ENCODE measurements at places on chromosomes 5 and 9.

DNA sequence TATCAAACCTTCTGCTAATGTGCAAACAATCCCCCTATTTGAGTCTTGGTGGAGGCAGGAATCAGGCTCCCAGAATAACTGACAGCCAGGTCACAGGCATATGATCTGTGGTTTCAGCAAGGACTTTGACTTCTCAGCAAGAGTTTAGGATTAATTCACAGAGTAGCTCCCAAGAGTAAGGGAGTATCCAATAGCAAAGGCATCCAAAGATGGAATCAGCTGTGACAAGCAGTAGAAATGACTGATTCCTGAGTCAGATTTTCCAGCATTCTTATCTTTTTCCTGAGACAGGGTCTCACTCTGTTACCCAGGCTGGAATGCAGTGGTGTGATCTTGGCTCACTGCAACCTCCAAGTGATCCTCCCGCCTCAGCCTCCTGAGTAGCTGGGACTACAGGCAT is 108.3 kb downstream of the EPB41L4A start:
- no peak for DNase-seq

GRCh38 chr9:88179062-88179521 is 40.8 kb upstream of the SPATA31C2 start:
- DNase-seq: no peak

DNA sequence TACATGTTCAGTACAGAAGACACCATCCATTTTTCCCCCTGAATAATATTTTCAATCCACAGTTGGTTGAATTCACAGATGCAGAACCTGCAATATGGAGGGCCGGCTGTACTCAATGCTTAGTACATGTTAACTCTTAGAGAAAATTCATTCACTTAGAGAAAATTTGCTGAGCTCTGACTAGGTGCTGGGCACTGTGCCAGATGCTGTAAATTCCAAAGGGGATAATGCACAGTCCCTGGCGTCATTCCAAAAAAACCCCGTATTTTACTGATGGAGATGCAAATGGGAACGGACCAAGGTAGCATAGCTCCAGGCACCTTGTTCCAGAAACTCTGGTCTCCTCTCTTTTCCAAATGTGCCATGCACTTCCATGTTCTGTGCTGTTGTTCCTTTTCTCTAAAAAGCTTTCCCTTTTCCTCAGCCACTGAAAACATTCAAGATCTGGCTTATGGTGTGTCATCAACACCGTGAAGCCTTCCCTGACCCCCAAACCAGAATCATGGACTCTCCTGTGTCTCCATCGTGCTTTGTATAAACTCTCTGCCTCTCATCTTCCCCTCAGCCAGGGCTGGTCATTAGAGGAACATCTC is 55.7 kb upstream of the COL15A1 start:
- no peak for DNase-seq

DNA sequence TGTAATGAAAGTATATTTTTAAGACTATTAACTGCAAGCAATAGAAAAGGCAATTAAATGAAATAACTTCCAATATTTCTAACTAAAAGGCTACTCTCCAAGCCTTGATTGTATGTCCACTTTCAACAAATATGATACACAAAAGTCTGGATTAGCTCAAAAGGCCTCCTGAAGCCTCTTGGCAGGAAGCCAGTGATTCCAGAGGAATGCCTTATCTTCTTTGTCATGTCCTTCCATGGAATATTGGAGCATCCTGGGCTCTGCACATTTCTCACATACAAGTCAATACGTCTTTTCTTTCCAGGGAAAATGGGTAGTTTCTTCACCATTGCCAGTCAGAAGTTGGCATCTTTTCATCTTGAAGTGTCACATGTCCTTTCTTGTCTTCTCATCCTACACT is 357.8 kb downstream of the KDM4C start:
- no peak for DNase-seq

GRCh38 chr9:128337936-128338335 is 2.4 kb upstream of the SLC27A4 start:
- no peak for DNase-seq

DNA sequence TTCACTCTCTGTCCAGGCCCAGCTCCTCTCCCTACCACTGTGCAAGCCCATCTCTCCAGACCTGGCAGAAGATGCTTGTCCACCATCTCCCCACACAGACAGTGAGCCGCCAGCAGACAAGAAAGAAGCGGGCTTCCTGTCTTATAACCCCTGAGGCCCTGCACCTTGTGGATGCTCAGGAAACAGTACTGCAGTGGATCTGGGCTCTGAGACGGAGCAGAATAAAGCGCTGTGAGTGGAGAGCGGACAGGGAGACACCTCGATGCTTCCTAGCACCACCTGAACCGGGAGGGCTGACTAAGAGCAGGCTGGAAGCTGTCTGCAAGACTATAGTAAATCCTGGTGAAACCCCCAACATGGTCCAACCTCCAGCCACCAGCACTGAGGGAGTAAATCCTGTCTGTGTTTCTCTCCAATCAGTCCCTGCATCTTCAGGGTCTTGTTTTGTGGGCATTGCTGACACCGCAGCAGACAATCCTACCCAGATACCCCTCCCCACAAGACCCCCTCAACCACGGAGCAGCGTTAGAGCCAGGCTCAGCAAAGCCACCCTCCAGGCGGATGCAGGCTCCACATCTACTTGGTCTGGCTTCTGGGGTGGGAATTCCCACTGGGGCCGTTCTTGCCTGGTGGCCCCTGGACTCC is 18.7 kb downstream of the ORM2 start:
- no peak for DNase-seq

DNA sequence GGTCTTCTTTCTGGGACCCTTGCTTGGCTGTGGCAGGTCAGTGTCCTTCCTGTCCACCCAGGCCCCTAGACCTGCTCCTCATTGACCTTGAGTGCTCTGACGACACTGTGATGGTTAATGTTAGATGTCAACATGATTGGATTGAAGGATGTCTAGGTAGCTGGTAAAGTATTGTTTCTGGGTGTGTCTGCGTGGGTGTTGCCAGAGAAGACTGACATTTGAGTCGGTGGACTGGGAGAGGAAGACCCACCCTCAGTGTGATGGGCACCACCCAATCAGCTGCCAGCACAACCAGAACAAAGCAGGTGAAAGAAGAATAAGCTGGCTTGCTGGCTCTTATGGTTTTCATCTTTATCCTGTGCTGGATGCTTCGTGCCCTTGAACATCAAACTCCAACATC is 74.5 kb downstream of the CFAP90 start:
- no peak for DNase-seq

GRCh38 chr5:151757233-151758140 is 944 bp downstream of the ATOX1 start:
- peak; percentile 36 for DNase-seq

- peak; percentile 61 for DNase-seq
Measured at GRCh38 chr9:14846871-14847311, 63.3 kb downstream of the FREM1 start.

- DNase-seq: no peak
Measured at GRCh38 chr5:146165460-146165859, 17.0 kb downstream of the LARS1 start.

- DNase-seq: no peak
Measured at GRCh38 chr9:16877256-16877655, 6.8 kb upstream of the BNC2 start.

GRCh38 chr5:11681796-11682195 is 222.4 kb downstream of the CTNND2 start:
- no peak for DNase-seq

GRCh38 chr9:89738137-89738932 is 133.5 kb downstream of the GADD45G start:
- DNase-seq: peak; percentile 68

GRCh38 chr5:68562308-68562707 is 346.8 kb downstream of the PIK3R1 start:
- no peak for DNase-seq

DNA sequence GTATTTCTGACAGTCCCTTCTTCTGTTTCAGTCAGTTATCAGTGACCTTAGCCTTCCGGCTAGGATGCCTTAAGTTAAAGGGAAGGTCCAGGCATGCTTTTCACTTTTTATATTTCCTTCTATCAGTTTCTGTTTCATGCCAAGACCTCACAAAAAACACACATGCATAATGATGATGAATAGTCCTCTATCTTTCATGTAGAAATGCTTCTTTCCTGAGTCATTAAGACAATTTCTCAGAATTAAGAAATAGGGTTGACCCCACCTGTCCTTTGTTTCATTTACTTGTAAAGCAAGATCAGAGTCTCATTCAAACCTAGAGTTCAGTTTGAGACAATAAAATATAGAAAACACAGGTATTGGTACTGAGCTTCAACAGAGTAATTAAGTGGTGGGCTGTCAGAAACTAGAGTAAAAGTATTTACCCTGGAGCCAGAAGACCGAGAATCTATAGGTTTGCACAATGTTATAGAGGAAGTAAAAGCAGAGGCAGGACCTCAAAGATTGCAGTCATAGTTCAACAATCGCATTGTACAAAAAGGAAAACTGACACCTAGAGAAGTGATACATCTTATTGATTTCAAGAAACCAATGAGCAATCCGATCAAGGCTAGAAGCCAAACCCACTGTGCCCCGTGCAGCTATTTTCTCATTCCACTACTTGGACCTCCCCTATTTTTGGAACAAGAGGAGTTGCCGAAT is 118.7 kb upstream of the PUM3 start:
- DNase-seq: no peak

- no peak for DNase-seq
Measured at GRCh38 chr9:127393645-127394044, 3.3 kb upstream of the SLC2A8 start.

DNA sequence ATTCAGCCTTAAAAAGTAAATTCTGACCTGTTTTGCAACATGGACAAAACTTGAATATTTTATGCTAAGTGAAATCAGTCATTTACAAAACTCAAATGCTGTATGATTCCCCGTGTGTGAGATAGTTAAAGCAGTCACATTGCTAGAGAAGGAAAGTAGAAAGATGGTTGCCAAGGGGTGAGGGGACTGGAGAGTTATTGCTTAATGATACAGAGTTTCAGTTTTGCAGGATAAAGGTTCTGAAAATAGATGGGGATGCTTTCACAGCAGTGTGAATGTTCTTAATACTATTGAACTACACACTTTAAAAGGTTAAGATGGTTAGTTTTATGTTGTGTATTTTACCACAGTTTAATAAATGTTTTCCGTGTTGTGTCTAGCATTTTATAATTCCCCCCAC is 51.2 kb downstream of the SGCD start:
- no peak for DNase-seq

GRCh38 chr5:139835656-139836055 is 40.0 kb downstream of the PSD2 start:
- DNase-seq: peak; percentile 76

- no peak for DNase-seq
Measured at GRCh38 chr5:64838376-64838775, 69.6 kb downstream of the CWC27 start.

DNA sequence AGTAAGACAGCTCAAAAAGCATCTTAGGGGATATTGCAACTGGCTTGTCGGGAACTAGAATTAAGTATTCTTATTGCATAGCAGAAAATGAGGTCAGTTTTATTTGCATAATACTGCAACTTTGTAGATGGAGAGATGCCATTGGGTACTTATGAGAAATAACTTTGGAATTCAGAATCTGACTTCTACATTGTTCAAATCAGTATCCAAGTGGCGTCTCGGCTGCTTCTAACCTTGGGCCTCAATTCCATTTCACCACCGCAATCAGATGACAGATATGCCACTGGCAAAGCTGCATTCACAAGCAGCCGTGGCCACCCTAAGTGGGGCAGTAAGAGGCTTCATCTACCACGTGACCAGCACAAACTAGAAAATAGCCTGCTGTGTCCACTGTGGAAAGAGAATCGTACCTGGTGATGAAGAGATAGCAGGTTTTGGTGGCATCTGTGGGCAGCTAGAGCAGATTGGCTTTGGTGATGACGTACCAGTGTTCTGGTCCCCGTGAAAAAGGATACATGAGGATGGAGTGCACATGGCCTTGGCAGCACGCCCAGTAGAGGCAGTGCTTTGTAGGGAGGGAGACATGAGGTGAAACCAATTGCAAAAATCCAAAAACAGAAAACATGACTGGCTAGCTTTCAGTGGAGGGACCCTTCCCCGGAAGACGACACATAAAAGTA is 116.6 kb downstream of the KLHL3 start:
- DNase-seq: no peak

DNA sequence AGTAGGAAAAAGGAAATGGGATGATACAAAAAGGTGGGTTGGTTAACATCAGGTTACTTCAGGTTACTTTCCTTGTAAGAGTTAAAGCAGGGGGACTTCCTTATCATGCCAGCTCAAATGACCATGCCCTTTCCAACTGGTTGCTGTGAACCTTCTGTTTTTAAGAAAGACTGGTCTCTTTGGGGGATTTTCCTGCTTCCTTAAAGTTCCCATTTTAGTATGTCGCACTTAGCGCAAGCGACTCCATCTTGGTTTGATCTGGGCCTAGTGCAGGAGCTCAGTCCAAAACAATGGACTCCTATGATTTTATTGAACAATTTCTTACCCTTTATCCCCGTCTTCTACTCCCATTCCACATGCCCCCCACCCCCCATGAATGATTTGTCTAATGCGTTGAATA is 169.8 kb downstream of the INSYN2B start:
- no peak for DNase-seq

DNA sequence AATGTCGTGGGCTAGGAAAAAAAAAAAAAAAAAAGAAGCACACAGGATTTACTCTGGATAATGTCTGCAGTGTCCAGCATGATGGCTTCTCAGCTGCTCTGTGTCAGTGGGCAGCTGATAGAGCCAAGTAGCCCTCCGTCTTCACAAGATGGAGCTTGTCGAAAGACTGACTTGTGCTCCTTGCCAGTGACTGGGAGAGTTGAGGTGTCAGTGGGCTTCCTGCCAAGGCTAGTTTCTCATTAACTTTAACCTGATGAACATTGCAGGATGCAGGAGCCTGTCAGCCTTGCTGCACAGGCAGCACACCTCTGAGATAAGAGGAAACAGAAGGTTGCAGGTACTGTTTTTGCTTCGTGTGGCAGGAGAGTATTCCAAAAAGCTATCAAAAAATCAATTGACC is 171.4 kb upstream of the SGCD start:
- no peak for DNase-seq

DNA sequence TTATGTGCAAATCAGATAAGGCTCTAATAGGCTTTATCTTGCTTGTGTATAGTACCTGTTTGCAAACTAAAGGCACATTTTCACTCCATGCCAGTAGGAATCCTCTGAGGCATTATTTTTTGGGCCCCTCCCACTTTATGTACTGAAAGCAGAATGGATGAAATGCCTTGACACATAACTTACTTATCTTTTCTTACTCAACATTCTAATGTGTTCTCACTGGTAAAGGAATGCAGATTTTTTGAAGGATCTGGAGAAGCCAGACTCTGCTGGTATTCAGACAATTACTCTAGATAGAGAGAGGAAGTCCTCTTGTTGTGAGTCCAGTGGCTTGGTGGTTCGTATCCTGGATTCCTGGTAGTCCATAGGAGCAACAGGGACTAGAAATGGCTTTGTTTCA is 336.7 kb downstream of the CCDC171 start:
- no peak for DNase-seq
